ENCODE measurements at places on chromosomes 6 and 20. TPM values are rescaled to one million over a fixed set of nuclear protein-coding genes. Genes with fewer than 3 reads are reported as not detected.

KHDC1L gene
- total RNA-seq, result 0.43 TPM

STAU1 gene
- 54.4 TPM for total RNA-seq

OXT gene
- not detected for total RNA-seq

OTOR gene
- not detected for total RNA-seq

TRIM40 gene
- total RNA-seq, result not detected

ADTRP gene
- total RNA-seq, result 1.3 TPM

SIRPD gene
- total RNA-seq, result under 0.01 TPM

SDHAF4 gene
- 11.2 TPM for total RNA-seq

PRDM13 gene
- total RNA-seq, result not detected

ENPP3 gene
- total RNA-seq, result under 0.01 TPM

SNAI1 gene
- total RNA-seq, result 1.3 TPM

TGM3 gene
- not detected for total RNA-seq

TREML2 gene
- not detected for total RNA-seq

OVOL2 gene
- not detected for total RNA-seq

Data from fibroblast of villous mesenchyme (primary cell).